Stimulated activated CD8-positive, alpha-beta memory T cell treated with anti-CD3 and anti-CD28 coated beads, Interleukin-4, amount 100 ng/mL, for 48 hours (primary cell): ENCODE measurements at places on chromosomes 5 and 9.

GRCh38 chr5:72125941-72126620 is 18.8 kb downstream of the MAP1B start:
- DNase-seq, result no peak

- DNase-seq, result no peak
Observed at GRCh38 chr9:76691517-76692313, 72.5 kb upstream of the PCA3 start.

GRCh38 chr5:107830750-107831149 is 160.0 kb upstream of the EFNA5 start:
- no peak for DNase-seq

DNA sequence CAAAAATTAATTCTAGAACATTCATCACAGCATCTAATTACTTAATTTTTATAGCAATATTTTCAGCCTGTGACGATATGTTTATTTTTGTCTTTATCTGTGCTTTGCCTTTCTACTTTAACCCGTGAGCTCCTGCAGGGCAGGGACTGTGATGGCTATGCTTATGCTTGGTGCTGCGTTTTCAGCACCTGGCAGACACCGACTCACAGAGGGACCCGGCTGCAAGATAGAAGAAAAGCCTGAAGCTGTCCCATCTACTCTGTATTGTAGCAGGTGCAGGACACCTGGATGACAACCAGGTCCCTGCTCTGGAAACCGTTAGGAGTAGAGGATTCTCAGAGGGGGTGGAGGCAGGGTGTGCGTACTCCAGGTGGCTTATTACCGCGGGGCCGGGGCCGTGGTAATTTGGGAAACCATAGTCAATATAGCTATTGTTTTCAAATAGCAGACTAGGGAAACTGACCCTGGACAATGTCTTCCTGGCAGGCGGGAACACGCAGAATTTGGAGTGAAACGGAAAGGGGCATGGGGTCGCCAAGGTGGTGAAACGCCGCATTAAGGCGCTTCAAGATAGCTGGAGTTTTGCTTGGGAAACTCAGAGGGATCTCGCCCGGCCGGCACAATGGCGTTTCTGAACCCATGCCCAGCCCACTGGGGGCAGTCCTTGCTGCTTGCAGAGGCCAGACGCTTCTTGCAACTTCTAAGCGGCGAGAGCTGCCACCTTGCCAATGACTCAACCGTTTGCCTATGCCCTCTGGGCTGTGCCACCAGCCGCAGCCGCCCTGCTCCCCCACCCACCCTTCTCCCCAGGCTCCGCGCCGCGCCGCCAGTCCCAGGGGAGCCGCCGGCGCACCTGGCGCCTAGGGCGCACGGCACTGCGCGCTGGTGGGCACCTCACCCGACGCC is 140.1 kb upstream of the PALM2AKAP2 start:
- no peak for DNase-seq

- no peak for DNase-seq
Observed at GRCh38 chr9:87086221-87086818, 139.0 kb upstream of the GAS1 start.

DNA sequence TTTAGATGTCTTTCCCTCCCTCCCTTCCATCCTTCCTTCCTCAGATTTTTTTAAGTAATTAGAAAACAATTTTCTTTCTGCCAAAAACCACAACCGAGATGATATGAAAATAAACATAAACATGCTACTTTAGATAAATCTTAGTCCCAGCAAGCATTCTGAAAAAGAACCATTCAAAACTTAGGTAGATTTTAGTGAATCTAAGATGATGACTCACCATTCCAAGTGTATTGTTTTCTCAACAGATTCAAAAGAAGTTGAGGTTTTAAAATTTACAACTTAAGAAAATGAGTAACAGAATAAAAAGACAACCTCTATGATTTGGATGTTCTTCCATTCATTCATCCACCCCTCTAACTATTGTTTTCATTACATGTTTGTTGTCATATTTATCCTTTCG is 465.1 kb downstream of the PDE4D start:
- no peak for DNase-seq

DNA sequence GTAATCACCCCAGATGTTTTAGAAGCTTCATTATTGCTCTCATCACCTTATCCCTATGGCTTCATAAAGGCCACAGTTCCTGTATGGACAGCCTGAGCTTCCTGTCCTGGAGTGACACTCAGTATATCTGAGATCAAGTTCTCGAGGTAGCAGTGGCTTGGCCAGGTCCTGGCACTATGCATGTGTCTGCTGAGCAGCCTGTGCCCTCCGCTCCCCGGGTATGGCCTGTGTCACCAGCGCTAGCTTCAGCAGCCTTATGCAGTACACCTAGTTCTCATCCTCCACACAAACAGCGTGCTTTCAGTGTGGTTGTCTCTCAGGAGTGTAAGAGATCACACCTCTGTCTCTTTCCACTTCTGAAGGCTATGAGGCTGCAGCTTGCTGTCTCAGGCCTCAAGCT is 514.7 kb downstream of the DIRAS2 start:
- DNase-seq, result no peak

- DNase-seq, result no peak
Observed at GRCh38 chr9:137800196-137801022, 77.2 kb upstream of the CACNA1B start.

DNA sequence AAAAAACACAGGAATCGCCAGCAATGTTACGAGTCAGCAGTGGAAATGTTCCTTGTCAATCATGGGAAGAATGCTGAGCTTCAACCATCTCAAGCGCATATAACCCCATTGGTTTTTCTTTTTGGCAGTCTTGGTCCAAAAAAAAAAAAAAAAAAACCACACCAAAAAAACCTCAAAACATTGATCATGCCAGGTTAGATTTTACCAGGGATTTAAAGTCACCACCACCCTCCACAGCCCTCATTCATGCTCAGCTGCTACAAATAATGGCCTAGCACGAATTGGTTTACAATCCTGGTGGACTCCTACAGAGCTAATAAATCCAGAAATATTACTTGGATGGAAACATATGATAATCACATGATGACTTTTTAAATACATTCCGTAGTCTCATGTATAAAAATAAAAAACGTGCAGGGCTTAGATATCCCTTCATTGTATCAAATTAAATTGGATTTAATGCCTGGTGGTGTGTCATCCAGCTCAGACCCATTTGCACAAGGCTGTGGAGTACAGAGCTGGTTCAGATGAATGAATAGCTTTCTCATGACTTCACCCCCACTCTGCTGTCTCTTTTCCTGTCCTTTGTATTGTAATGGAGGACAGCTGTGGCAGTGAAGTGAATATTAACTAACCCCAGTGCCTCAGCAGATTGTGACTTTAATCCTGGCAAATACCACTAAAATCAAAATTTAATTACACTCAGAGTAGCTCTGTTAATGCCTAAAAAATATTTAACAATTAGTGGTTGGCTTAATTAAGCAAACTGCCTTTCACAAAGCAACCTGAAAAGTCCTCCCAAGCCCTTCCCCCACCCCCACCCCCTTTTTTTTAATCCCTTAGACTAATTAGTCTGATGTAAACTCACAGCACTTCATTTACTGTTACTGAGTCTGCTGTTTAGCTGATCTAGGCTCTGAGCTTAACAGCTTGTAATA is 626.5 kb upstream of the ZNF608 start:
- DNase-seq, result no peak
